ENCODE measurements at places on chromosomes 16 and 17.

GRCh38 chr16:4868026-4868425, 20.7 kb downstream of the UBN1 start:
- DNase-seq, result no peak

- peak; percentile 69 for DNase-seq
These were observed 792 bp upstream of the RAC3 start for GRCh38 chr17:82030470-82031302.

DNA sequence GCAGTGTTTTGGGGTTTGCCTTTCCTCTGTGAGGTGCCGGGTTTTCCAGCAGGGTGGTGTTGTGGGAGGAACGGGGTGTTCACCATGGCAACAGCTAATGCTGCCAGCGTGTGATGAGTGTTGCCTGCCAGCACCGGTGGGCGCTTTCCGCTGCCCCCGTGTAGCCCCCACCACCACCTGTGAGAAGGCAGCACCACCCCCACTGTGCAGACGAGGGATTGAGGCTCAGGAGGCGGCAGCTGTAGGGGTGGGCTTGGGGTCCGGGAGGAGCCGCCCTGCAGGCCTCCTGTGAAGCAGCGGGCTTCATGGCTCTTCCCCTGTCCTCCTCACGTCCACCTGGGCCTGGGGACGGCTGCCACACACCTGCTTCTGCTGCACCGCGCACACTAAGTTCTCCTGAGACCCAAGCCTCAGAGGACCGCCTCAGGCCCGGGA, 5.2 kb downstream of the RAB40C start:
- DNase-seq, result no peak

DNA sequence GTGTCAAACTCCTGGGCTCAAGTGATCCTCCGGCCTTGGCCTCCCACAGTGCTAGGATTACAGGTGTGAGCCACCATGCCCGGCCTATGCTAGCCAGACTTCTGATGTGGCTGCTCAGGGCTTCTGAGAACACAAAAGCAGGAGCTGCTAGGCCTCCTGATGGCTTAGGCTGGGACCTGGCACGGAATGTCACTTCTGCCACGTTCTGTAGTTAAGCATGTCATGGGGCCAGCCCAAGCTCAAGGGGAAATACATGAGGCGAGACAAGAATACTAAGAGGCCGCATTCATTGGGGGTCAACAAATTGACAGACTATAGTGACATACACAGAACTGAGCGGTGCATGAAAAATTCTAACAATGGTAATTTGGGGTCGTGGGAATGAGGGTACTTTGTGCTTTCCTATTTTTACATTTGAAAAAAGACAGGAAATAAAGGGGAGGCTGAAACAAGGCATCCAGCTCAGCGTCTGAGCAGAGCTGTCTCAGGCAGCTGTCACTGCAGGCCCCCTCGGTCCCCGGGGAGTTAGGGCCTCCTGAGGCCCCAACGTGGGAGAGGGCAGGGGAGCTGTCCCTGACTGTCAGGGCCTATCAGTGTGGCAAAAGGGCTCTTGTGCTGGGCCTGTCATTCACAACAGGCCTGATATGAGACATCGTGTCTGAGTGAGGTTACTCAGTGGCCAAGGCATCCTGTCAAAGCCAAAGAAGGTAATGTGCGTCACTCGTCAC, 26.4 kb downstream of the CFAP20 start:
- no peak for DNase-seq

DNA sequence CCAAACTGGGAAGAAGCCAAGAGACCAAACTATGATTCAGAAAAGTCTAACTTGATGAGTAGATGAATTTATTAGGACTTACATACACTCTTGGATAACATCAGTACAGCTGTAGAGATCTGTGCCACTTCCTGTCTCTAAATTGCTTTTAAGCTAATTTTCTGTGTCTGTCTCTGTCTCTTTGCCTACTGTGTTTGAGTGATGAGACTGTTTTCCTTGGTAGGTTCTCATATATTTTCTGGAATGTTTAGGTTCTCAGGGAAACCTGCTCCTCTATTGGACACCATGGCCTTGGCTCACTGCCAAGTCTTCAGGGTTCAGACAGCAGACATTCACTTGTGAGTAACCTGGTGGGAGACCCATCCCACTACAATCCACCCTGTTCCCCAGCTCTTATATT, 103.5 kb upstream of the KIF2B start:
- no peak for DNase-seq

GRCh38 chr16:50403491-50403890, 34.7 kb upstream of the BRD7 start:
- DNase-seq, result no peak

DNA sequence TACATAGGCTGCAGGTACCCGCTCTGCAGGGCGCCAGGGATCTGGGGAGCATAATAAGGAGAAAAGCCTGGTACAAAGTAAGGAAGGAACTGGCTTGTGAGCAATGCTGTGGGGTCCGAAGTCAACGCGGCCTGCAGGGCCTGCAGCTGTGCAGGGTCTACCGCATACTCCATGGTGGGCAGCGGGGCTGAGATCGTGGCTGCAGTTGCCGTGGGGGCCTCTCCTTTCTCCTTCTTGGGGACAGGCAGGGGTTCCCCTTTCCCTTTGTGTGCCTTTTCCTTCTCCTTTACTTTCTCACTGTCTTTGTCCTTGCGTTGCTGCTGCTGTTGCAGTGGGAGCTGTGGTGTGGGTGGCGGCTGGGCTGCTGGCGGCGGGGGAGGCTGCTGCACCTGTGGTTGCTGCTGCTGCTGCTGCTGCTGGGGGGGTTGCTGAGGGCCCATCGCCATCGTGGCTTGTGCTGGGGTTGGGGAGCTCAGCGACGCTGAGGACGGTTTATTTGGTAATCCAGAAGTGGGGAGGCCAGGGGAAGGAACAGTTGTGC, 259.6 kb downstream of the ZFHX3 start:
- no peak for DNase-seq

- no peak for DNase-seq
These were observed 259.0 kb downstream of the IRX3 start for GRCh38 chr16:54027558-54027957.

DNA sequence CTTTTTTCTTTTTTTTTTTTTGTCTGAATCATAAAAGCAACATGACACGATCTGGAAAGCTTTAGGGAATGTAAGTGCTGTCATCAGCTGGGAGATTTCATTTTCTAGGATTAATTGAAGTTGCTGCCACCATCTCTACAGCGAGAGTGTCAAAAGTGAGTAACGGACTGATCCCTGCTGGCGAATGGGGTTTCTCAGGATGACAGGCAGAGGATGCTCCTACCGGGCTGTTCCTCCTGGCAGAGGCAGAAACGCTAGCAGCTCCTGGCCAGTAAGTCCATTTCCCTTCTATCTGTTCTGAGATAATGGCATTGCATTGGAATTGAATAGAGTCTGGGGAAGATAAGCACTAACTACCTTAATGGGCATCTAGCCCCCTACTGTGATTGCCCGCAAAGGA, 80.5 kb upstream of the KIFC3 start:
- no peak for DNase-seq

DNA sequence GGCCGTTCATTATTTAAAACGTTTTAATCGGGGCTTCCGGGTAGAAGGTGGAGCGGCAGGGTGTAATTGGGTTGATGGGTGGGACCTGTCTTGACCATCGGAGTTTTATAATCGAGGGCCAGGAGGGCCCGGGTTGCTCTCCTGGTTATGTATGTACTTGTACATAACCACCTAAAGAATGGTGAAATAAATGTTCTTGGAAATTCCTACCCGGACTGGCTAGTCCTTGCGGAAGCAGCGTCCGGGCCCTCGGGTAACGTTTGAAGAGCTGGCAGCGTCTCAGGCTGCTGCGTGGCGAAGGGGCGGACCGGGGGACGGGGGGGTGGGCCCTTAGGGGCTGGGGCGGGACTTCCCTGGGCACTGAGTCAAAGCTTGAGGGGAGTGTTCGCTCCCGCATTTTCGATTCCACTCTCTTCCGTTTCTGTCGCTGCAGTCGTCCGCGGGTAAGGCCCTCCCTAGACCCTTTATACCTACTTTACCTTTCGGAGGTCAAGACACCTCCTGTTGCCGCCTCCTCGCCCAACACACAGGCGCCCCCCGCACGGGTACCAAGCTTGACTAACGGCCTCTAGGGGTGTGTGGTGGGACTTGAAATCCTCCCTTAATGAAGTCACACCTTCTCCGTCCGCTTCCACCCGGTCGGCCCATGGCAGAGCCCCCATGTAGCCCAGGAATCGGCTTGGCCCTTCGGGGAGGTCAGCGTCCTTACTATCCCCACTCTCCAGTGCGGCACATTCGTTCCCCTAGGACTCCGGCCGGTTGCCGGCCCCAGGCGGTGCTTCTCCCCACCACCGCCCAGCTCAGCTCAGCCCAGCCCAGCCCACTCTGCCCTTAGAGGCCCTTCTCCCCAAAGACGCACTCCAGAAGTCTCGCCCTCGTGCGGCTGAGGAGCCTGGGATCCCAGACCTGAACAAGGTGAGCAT, at the start of gene TMEM106A:
Gene TMEM106A, plus strand, starts transcription at position 396 of the 923 bp plus-strand sequence. CDS start 1,167 bp downstream, outside the sequence.
- peak; percentile 61 for DNase-seq

- no peak for DNase-seq
These were observed 7.1 kb downstream of the ASB16 start for GRCh38 chr17:44177640-44178039.

DNA sequence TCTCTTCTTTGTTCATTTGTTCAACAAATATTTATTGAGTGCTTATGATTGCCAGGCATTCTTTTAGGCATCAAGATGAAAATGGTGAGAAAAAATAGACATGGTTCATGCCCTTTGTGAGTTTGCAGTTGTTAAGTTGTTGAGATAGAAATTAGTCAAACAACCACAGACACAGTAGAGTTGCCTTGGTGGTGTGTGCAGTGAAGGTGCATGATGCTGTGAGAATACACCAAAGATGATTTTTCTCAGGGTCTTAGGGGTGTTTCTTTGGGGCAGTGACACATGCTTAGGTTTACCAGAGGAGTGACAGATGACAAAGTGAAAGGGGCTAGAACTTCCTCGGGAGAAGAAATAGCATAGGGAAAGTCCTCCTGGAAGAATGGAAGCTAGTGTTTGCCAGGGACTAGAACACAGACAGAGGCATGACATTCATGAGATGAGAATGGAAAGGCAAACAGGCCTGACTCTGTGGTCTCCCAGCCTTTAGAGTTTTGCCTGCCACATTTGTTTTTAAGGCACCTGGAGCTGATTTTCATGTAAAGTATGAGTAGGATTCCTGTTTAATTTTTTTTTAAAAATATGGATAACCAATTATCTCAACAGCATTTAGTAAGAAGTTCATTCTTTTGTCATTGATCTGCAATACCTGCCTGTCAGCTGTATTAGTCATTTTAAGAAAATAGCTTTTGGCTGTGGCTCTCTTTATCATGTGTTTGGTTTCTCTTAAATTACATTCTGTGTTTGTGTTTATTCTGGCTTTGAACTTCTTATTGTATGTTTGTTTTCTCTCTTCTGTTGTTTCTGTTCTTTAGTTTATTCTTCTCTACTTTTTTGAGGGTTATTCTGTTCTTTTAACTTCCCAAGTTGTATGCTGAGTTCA, 36.6 kb downstream of the CYLD start:
- DNase-seq, result no peak

DNA sequence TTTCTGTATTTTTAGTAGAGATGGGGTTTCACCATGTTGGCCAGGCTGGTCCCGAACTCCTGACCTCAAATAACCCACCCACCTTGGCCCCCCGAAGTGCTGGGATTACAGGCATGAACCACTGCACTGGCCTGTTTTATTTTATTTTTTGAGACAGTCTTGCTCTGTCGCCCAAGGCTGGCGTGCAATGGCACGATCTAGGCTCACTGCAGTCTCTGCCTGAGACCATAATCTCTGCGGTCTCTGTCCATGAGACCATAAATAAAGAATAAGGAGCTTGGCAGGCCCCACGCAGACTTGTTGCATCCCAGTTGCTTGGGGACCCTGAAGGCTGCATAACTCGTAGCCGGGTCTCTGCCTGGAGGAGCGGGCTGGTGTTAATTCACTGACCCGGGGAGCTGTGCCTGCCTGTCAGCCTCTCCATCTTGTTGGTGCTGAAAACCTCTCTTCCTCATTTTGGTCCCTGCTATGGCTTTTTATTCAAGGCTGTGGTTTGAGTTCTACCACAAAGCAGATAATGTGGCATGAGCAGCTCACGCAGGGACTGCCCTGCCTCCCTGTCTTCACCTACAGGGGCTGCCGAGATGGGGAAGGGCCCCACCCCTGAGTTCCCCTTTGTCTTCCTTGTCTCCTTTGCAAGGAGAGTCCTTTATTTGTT, 82.1 kb downstream of the MSI2 start:
- no peak for DNase-seq

DNA sequence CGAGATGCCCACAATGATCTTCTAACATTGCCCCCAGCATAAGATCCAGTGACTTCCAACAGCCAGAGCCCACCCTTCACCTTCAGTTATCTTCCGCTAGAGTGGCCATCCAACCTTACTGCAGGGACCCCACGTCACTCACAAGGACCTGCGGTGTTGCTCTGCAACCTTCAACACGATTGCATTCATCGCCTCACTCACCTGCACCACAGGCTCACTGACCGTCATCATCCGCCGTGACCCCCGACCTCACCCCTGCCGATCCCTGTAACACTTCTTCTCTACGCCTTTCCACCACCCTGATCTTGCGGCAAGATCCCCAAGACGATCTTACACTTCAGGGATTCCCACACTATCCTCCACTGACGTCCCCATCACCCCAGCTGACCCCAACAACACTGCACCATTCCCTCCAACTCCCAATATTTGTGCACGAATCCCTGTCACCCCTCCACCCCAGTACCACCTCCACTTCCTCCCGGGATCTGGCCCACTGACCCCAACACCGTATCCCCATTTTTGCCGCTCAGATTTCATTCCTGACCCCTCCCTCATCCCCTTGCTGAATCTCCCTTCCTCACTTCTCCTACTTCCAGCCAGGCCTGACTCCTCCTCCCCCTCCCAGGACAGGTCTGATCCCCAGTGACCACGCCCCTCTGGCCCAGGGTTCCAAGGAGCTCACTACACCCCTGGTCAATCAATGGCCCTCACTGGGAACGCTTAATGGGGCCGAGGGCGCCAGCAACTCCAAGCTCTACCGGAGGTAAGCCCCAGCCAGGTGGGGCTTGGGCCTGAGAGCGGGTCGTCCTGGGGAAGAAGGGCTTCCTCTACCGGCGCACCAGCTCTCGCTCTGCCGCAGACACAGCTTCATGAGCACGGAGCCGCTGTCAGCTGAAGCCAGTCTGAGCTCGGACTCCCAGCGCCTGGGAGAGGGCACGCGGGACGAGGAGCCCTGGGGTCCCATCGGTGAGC, 7.6 kb downstream of the RUNDC3A start:
- no peak for DNase-seq

- no peak for DNase-seq
These were observed 218.8 kb downstream of the RAB11FIP4 start for GRCh38 chr17:31609996-31610910.

DNA sequence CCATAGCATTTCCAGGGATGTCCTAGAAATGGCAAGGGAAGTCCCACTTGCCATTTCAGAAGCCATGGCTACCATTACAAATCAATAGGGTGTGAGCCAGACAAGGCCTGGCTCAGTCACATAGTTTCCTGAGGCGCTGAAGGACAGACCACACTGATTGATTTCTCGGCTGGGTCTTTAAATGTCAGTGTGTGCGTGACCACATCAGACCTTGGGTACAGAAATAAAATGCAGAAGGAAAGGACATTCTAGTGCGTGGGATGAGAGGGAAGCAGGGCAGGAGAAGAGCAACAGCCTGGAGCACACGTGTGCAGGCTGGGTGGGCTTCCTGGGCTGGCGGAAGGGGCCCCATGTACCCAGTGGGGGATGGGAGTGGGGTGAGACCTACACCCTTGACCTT, 58.7 kb upstream of the LYRM9 start:
- no peak for DNase-seq

GRCh38 chr16:87366288-87366687, 17.3 kb downstream of the FBXO31 start:
- no peak for DNase-seq

Data from stimulated activated CD4-positive, alpha-beta T cell treated with anti-CD3 and anti-CD28 coated beads, Interleukin-15, amount 100 ng/mL, for 1 hour (primary cell).